CD4-positive, alpha-beta T cell treated with Interleukin-2 at 100 ng/mL for 4 hours (primary cell): ENCODE measurements at places on chromosomes 6 and 20.
A peak's percentile ranks its signal among the peaks of the same experiment; 100 is the strongest.

- DNase-seq = peak; percentile 29
Observed at GRCh38 chr6:37059344-37060194, 54.1 kb downstream of the FGD2 start.

DNA sequence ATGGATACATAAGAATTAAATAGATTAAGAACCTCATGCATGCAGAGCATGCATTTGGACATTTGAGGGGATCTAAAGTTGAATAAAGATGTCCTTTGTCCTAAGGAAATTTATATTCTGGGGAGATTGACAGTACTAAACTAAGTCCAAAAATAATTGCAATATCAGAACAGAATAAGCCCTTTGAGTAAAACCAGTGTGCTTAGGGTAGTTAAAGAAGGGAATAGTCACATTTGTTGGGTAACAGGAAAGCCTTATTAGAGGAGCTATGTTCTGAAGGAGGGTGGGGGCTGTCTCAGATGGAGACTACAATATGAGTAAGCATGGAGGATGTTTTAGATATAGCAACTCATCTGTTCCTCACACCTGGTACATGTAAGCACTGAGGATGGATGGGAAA is 35.8 kb downstream of the CDC5L start:
- DNase-seq = no peak

DNA sequence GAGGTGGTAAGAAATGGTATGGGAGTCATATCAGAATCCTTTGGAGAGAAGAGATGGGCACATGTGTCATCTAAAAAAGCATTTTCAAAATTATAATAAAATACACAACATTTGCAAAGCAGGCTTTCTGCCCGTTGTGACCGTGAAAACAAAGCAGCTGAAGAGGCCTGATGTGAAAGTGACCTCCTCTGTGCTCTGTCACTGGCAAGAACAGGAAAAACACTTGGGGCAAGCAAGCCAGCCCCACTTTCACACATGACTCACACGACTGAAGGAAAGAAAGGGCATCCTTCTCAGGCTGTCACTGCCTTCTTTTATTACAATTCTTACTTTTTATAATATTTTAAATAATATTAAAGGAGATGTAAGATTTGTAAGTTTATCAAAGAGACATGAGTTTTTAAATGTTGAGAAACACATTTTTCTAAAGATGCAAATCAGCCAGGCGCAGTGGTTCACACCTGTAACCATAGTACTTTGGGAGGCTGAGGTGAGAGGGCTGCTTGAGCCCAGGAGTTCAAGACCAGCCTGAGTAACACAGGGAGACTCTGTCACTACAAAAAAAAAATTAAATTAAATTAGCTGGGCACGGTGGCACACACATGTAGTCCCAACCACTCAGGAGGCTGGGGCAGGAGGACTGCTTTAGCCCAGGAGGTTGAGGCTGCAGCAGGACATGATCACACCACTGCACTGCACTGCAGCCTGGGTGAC is 143.7 kb downstream of the BTBD9 start:
- DNase-seq = no peak

GRCh38 chr6:44262467-44263353 is 2.6 kb downstream of the NFKBIE start:
- no peak for DNase-seq

GRCh38 chr20:3572151-3572550 is 91.0 kb downstream of the GFRA4 start:
- DNase-seq = no peak
